ENCODE measurements at places on chromosomes 5 and 9.

DNA sequence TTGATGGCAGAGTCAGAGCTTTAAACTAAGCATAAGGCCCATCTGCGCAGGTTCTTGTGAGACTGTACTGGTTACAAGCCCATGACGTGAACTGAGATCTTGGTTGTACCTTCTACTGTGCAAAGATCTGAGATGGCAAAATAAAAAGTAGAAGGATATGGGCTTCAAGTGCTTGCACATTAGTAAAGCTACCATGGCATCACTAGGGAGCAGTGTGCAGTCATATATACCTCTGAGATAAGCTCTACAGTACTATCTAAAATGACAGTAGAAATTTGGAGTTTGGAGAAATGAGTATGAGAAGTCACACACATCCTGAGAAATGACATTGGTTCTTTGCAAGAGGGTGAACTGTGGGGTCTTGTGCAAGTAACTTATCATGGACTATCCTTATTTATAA is 408.2 kb upstream of the PRR16 start:
- no peak for DNase-seq

DNA sequence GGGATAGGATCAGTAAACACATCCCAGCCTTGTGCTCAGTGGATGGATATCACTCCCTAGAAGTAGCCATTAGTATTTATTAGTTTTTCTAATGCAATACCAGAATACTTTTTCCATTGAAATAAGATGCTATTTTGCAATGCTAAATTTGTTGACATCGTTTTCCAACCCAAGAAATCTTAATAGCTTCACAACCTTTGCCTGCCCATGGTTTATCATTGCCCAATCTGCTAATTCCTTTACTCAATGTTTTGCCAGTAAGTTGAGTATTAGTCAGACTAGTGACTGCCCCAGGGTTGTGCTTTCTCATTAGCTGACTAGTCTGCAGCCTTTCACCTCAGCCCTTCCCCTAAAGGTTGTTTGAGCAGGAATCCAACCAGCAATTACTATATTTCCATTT is 62.9 kb downstream of the NREP start:
- no peak for DNase-seq

DNA sequence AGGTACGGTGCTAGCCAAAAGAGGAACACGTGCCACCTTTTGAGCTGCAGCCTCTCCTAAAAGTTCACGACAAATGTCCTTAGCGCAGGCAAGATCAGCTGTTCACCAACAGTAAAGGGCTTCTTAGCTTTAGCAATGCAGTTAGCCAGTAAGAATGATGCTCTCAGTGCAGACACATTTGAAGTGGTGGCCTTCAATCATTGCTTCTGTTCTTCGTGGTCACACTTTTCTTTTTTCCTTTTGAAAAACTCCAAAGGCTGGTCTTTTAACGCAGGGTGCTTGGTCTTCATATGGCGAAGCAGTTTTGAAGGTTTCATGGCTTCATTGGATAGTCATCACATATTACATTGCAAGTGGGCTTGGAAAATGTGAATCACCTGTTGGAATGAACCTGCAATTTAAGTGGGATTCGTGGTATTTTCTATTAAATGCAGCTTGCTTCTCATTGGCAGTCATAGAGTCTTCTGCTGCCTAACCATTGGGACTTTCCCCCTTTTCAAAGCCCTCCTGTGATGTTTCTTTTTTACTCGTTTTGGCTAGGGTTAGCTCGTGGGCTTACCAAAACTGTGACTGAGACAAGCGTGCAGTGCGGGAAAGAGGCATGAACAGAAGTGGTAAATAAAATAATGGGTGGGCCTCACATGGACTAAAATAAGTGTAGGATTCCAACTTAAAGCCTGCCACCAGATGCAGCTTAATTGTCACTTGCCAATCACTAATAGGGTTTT is 100.9 kb downstream of the MRPL36 start:
- no peak for DNase-seq

GRCh38 chr5:143222287-143223231 is 180.9 kb downstream of the NR3C1 start:
- DNase-seq = peak; percentile 95

DNA sequence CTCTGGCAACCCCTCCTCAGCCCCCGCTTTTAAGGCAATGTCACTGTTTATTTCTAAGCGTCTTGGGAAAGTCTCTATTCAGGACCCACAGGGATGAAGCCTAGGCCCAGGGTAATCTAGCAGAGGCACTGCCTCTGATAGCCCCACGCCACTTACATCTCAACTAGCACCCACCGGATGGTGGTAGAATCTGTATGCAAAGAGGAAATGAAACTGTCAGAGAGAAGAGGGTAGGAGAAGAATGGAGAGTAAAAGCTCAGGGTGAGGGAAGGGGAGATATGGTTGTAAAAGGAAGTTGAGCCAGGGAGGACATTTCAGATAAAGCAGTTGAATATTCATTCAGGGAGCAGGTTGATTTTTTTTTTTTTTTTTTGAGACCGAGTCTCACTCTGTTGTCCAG is 3.0 kb downstream of the FRRS1L start:
- DNase-seq = no peak

DNA sequence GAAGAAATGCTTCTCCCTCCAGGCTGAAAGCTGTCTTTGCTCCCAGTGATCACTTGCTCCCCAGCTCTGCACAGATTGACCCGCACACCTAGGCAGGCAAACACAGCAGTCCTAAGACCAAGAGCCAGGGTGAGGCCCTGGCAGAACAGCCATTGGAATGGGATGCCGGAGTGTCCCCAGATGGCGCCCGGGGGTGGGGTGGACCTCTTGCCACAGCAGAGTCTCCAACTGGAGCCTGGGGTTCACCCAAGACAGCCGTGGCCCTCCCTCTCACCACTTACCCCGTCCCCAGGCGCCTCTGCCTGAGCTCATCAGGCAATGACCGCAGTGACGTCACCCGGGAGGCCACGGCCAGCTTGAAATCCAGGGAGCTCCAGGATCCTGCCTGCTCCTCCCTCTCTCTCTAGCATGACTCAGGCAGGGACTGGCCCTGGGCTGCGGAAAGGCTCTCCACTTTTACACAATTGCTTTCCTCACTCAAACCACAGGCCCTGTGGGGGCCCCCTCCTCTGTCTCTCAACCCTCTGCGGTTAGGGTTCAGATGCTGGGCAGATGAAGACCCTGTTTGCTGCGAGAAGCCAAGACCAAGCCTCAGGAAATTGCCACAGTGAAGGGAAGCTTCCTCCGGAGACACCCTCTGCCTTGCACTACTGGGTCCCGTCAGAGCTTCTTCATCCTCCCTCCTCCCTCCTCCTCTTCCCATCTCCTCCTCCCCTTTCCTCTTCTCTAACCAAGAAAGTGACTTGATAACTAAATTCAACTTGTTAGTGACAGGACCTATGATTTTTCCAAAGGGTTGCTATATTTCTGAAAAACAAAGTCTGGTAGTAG is 24.3 kb upstream of the PTGES start:
- DNase-seq = peak; percentile 5

DNA sequence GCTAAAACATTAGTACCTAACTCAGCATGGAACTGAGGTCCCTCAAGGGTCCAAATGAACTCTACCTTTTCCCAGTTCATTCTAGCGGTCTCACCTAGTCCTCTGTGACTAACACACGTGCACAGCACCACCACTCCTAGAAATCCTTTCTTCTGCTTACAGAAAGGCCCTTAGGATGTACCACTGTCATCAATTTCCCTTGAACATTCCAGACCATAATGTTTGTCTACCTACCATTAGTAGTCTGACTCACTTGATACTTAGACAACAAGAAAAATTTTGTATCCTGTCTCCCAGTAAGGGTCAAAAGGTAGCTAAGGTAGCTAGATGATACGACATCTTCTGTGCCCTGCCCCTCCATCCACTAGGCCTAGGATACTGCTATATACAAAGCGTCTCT is 166.6 kb downstream of the TSSK1B start:
- DNase-seq = no peak

- no peak for DNase-seq
Measured at GRCh38 chr5:36450229-36451014, 148.7 kb upstream of the RANBP3L start.
